Activated gamma-delta T cell treated with anti-CD3 and anti-CD28 coated beads, Interleukin-2, amount 50 U/mL, for 16 hours (primary cell): ENCODE measurements at places on chromosomes 1 and 21.

DNA sequence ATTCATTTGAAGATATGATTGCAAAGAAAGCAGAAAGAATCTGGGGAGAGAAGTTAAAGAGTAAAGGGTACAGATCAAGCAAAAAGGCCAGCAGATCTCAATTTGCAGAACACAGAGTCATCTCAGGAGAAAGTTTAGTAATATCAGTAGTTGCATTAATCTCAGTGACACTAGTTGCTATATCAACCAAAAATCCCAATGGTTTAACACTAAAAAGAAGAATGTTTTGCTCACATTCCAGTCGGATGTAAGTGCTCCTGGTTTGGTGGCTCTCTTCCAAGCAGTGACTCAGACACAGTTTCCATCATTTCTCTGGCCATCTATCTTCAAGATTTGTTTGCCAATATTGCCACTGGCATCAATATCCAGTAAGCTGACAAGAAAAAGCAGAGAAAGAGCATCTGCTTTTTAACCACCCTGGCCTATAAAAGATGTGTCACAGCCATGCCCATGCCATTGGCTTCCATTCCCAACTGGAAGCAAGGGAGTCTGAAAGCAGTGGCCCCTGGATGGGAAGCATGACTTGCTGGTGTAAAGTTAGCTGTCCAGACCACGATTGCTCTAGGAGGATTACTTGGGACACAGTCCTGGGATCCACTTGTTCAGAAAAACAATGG, 45.5 kb upstream of the AIM2 start:
- no peak for DNase-seq

- DNase-seq, result no peak
These were observed 383.9 kb downstream of the KIF26B start for GRCh38 chr1:245538671-245539070.

DNA sequence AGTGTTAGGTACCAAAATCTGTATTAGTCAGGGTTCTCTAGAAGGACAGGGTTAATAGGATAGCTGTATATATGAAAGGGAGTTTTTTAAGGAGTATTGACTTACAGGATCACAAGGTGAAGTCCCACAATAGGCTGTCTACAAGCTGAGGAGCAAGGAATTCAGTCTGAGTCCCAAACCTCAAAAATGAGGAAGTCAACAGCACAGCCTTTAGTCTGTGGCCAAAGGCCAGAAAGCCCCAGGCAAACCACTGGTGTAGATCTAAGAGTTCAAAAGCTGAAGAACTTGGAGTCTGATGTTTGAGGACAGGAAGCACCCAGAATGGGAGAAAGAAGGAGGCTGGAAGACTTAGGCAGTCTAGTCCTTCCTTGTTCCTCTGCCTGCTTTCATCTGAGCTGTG, 487.5 kb upstream of the CHRM3 start:
- no peak for DNase-seq

DNA sequence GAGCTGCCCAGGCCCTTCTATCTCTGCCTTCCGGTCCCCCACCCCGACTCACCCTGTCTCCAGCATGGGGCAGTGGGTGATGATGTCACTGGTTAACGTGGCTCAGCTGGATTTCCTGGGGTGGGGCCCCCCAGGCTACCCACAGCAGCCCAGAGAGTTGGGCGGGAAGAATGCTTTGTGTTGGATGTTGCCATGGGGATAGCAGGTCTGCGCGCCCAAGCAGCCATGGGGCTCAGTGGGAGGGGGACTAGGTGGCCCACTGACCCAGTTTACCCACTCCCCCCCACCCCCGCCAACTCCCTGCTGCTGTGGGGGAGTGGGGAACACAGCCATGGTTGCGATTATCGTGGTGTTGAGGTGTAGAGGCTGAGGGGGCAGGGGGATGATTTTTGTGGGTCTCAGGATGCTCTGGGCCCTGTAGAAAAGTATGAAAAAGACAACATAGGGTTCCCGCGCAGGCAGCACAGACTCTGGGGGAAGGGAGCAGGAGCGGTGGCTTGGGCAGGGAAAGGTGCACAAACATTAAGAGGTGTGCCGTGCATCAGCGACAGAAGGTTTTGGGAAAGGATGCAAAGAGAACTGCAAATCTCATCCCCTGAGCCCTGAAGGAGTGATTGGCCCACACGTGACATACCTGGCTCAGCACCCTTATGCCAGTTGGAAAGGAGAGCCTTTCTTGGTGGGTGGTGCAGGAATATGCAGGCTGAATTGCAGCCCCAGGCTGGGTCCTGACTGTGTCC, 8.5 kb downstream of the CELSR2 start:
- no peak for DNase-seq

GRCh38 chr1:211229365-211229759, 29.8 kb upstream of the RCOR3 start:
- no peak for DNase-seq

GRCh38 chr1:194624833-194625232, 1438.4 kb upstream of the B3GALT2 start:
- DNase-seq, result no peak

- DNase-seq, result no peak
These were observed 212.0 kb upstream of the FAM78B start for GRCh38 chr1:166378805-166379204.

DNA sequence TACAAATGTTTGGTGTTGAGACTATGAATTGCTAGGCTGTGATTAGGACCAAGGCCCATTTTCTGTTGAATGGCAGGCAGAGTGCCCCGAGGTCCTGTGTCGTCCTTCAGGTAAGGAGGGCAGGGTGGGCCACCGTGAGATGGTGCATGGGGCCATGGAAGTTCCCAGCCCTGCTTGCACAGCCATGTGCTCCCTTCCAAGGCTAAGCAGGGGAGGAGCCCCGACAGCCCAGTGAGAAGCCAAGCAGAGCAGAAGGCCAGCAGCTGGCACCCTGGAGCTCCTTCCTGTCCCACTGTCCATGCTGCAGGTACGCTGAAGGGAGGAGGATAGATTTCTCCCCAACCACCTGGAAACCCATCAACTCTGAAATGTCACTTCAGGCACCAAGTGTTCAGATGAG, 8.2 kb upstream of the NUAK2 start:
- DNase-seq, result no peak

- DNase-seq, result no peak
These were observed 128.5 kb upstream of the KCNK2 start for GRCh38 chr1:214953901-214954616.

DNA sequence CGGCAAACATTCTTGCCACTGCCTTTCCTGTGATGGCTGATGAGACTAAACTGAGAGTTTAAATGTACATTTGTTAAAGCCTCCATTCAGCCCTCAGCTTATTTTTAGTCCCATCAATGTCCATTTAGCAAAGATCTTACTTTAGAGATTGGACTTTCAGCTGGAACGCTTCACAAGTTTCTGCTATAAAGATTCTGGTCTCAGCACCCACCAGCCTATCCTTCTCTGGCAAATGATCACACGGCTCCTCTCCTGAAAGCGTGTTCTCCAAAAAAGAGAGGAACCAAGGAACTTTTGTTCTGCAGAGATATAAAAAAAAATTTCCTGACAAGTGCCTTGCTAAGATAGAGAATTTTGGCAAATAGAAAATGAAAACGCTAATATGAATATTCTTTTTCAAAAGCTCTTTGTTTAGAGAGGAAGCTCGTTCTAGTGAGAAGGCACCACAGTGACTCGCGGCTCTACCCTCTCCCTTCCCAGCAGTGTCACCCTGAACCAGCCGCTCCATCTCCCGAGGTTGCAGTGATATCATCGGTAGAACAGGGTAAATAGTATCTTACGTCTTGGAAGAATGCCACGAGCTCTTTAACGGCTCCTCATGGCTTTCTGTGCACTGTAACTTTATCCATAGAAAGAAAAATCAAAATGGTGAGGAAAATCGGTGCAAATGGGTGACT, 200.2 kb downstream of the APP start:
- no peak for DNase-seq
